ENCODE measurements at places on chromosomes 11 and 22.

- no peak for DNase-seq
Observed at GRCh38 chr11:47106798-47107411, 69.8 kb downstream of the ARFGAP2 start.

GRCh38 chr11:108897071-108897481 lies 232.2 kb downstream of the DDX10 start:
- DNase-seq, result no peak

GRCh38 chr11:60917267-60917666 lies 3.3 kb downstream of the TMEM109 start:
- no peak for DNase-seq

GRCh38 chr22:45832180-45832579 lies 144.8 kb downstream of the WNT7B start:
- DNase-seq, result no peak

DNA sequence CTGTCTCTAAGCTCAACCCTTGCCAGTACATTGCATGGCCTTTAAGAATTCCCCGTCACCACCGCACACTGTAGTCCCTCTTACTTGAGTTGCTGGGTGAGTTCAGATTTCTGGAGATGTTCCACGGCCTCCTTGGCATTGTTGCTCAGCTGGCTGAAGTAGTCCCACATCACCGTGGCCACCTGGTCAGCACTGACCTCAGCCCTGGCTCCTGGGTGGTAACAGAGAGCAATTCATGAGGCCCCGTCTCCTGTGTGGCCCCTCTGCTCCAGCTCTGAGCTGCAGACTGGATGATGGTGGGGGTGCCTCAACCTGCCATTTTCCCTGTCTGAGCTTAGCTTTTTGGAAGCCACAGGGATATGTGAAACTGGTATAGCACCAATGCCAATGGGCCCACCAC lies 529 bp downstream of the APOA4 start:
- DNase-seq, result no peak

GRCh38 chr11:32006799-32007388 lies 84.0 kb upstream of the RCN1 start:
- DNase-seq, result peak; percentile 43

DNA sequence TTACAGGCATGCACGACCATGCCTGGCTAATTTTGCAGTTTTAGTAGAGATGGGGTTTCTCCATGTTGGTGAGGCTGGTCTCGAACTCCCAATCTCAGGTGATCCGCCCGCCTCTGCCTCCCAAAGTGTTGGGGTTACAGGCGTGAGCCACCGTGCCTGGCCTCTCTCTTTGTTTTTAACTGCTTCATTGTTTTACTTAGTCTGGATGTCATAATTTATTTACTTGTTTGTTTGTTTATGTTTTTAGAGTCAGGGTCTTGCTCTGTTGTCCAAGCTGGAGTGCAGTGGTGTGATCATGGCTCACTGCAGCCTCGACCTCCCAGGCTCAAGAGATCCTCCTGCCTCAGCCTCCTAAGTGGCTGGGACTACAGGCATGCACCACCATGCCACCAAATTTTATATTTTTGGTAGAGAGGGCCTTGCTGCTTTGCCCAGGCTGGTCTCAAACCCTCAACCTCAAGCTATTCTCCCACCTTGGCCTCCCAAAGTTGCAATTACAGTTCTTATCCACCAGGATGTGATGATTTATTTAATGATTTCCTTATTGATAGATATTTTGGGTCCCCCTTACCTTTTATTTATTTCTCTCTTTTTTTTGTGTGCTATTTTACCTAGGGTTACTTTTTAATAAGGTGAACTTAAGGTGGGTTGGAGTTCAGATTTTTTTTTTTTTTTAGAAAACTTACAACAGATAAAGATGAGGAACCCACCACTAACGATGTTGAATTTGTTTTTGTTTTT lies 52.6 kb upstream of the ADA2 start:
- DNase-seq, result no peak

- no peak for DNase-seq
Observed at GRCh38 chr11:43992834-43993637, 50.6 kb downstream of the C11orf96 start.

GRCh38 chr11:88175569-88176075 lies 379 bp upstream of the RAB38 start:
- DNase-seq, result no peak

DNA sequence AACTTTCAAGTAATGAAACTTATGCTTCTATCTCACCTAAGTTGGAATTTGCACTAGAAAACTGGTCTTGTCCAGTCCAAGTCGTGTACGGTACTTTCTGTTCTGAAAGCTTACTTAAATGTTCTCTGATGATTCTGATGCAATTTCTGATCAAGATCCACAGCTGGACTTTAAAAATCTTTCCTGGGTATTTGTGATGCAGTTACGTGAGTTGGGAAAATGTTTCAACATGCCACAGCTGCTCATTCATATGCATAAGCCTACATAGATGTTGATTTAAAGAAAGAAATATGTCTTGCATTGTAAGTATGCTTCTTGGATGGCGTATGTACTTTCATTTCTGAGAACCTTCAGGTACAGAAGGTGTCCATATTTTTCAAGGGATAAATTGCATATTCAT lies 493.7 kb upstream of the CCDC90B start:
- peak; percentile 21 for DNase-seq

- no peak for DNase-seq
Observed at GRCh38 chr11:62575156-62575555, 1.5 kb upstream of the EEF1G start.

GRCh38 chr11:116861539-116861938 lies 24.1 kb upstream of the APOA1 start:
- peak; percentile 67 for DNase-seq

DNA sequence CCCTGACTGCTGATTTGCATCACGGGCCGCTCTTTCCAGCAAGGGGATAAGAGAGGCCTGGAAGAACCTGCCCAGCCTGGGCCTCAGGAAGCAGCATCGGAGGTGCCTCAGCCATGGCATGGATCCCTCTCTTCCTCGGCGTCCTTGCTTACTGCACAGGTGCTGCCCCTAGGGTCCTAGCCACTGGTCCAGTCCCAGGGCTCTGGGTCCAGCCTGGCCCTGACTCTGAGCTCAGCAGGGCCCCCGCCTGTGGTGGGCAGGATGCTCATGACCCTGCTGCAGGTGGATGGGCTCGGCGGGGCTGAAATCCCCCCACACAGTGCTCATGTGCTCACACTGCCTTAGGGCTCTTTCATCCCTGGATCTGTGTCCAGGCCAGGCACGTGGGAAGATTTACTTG lies 7.0 kb upstream of the IGLL5 start:
- no peak for DNase-seq

DNA sequence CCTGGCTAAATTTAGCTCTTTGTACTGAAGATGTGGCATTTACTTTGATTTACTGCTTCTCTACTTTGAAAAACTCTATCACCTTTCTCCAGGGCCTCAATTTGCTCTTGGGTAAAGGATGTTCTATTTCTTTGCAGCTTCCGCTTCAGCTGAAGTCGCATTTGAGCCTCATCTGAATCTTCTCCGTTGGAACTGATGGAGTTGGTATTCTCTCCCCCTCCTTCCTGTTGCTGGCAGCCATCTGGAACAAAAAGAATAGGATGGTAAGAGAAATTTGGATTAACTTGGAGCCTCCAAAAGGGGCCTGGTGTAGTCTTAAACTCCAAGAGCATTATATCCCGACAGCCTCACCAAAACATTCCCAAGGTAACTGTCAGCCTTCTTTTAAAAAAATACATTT lies 16.6 kb downstream of the PAX6 start:
- DNase-seq, result no peak

DNA sequence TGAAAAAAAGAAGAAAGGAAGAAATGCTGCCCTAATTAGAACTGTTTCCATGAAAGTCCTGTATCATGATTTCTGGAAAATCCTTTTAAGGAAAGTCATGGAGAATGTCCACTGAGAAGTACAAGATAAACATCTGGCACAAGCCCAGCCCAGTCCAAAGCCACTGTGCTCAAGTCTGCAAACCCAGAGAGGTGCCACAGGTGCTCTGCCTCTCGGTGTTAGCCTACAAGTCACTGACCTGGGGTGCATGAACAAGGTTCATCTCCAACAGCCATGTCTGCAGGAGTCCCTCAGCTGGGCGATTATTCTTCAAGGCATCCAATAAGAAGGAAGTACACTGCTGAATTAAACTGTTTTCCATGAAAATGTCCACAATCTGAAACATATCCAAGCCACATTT lies 51.1 kb upstream of the SLC25A1 start:
- DNase-seq, result no peak

GRCh38 chr11:27908621-27909020 lies 199.3 kb downstream of the KIF18A start:
- DNase-seq, result no peak

- no peak for DNase-seq
Observed at GRCh38 chr11:46216765-46217089, 60.7 kb upstream of the CREB3L1 start.

- peak; percentile 95 for DNase-seq
Observed at GRCh38 chr11:75142714-75143419, 8.0 kb upstream of the SLCO2B1 start.

- no peak for DNase-seq
Observed at GRCh38 chr11:70910835-70911234, 341.5 kb downstream of the SHANK2 start.

- DNase-seq, result no peak
Observed at GRCh38 chr11:3107608-3108182, 50.5 kb upstream of the CARS1 start.

GRCh38 chr11:35617687-35618496 lies at the start of gene FJX1:
TSS of gene FJX1 (plus strand) at chr11:35618460. CDS start at chr11:35618637, 177 bp downstream.
- peak; percentile 93 for DNase-seq

DNA sequence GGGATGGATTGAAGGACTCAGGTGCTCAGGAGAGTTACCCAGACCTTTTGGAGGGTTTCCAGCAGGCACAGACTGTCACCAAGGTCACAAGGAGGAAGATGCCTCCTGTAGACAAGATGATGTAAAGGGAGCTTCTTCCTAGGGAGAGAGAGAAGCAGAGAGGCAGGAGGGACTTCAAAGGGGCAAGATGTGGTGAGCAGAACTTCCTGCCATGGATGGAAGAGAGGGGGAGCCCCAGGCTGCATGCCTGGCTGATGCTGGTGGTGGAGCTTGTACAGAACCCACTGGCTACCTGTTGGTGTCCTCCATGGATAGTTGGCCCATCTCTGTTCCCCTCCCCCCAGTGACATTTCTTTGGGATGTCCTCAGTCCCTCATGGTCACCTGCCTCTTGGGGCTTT lies 4.2 kb downstream of the HEPN1 start:
- DNase-seq, result no peak

GRCh38 chr22:36425977-36426523 lies 38.3 kb upstream of the MYH9 start:
- DNase-seq, result no peak

GRCh38 chr11:34188181-34188580 lies 82.8 kb downstream of the NAT10 start:
- no peak for DNase-seq

GRCh38 chr22:40290516-40290915 lies 55.8 kb upstream of the ADSL start:
- DNase-seq, result no peak

DNA sequence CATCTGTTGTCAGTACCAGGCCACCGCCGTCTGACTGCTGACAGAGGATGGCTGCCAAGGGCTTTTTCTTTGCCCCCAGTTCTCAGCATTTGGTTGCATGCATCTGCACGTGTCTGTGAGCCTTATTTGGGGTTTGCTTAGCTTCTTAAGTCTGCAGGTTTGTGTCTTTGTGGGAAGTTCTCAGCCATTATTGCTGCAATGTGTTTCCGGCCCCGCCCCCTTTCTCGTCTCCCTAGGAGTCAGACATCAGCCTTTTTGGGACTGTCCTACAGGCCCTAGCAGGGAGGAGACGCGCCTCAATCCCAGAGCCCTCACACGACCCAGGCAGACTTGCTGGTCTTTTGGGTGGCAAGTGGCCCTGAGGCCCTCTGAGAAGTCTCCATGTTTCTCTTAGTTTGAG lies 8.0 kb downstream of the MOB2 start:
- DNase-seq, result no peak

- DNase-seq, result no peak
Observed at GRCh38 chr11:63614136-63614671, at the start of gene PLAAT3. TSS of gene PLAAT3 (minus strand) at chr11:63614433. CDS start at chr11:63614014, 419 bp downstream.

DNA sequence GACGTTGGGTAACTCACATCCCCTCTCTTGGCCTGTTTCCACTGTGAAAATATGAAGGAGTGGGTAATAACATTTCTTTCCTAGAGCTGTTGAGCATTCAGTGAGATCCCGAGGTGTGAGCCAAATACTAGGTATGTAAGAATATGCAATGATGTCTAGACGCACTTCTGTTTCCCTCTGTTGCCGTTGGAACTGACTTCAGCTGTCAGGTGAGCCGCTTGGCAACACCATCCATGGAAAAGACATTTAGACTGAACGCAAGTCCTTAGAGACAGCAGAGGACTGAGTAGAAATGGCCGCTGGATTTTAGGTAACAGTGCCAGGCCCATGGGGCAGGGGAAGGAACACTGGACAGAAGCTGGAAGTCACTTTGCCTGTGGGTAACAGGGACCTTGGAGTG lies 29.5 kb upstream of the SHANK2 start:
- DNase-seq, result no peak

DNA sequence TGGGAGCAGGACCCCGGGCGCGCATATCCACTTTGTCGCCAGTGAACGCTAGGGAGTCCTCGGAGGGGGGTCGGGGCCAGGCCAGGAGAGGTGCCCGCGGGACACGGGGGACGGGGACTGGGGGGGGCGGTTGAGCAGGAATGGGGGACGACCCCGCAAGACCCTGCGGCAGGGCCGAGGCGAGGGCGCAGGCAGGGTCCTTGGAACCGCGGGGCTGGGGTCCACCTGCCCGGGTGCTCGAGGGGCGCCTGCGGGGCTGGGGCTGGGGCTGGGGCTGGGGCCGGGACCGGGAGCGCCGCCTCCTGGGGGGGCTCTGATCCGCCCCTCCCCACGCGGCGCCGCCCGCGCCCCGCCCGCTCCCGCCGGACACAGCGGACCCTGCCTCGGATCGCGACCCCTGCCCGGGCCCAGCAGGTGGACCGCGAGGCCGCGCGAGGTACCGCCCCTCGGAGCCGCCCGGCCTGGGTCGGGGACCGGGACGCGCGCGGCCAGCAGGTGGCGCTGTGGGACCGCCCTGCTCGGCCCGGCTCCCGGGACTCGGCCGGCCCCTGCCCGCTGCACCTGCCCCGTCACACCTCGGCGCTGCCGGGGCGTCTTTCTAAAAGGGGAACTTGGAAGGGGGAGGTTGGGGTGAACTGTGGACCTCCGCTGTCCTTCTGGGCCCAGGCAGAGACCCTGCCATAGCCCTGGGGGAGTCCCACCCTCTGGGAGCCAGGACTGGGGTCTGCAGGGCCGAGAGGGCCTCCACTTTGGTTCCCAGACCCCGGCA lies 11.0 kb downstream of the CRELD2 start:
- peak; percentile 10 for DNase-seq

GRCh38 chr11:40679276-40679675 lies 780.2 kb downstream of the LRRC4C start:
- DNase-seq, result no peak

Measured in fibroblast of upper back skin (primary cell).